Calu3 (cell line): ENCODE measurements at places on chromosomes 6 and 20. TPM values are rescaled to one million over a fixed set of nuclear protein-coding genes. Genes with fewer than 3 reads are reported as not detected.

The GABRR1 gene
- not detected in 2 replicates for total RNA-seq

The RFX6 gene
- not detected in 2 replicates for total RNA-seq

The ECT2L gene
- total RNA-seq = not detected in 2 replicates

The MCHR2 gene
- not detected in 2 replicates for total RNA-seq

The VSTM2L gene
- total RNA-seq = 0.71 and 2.8 TPM in 2 replicates

The FOXF2 gene
- total RNA-seq = 0.14 and 0.17 TPM in 2 replicates

The GGTLC1 gene
- not detected in 2 replicates for total RNA-seq

The BTNL2 gene
- total RNA-seq = not detected in 2 replicates

- H3K4me3 ChIP-seq = no peak overlapping the region
- no peak overlapping the region for H3K27ac ChIP-seq
- H3K4me1 ChIP-seq = no peaks in the 10 kb centered on the region
- H3K27me3 ChIP-seq = peaks cover 71% of the 10 kb centered on the region
Observed at GRCh38 chr6:168072261-168072660, 6.8 kb downstream of the FRMD1 start.

DNA sequence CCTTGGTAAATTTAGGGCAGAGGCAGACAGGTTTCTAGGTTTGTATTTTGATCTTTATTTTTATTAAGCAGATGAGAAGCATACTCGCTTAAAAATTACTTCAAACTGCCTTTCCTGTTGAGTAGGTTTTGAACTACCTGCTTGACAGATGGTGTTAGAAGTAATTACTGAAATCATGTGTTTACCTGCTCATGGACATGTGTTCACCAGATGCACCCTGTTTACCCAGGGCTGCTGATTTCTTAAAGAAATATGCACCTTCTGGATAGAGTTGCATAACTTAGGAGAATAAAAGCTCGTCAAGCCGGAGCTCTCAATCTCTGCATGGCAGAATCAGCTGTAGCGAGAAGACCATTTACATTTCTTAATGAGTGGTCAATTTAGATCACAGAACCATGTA is 165.1 kb downstream of the CDKAL1 start:
- no peaks in the 10 kb centered on the region for H3K36me3 ChIP-seq
- no peaks in the 10 kb centered on the region for H3K27me3 ChIP-seq
- peak overlapping the region; percentile 0 for H3K27ac ChIP-seq
- no peak overlapping the region for H3K4me3 ChIP-seq
- peaks cover 47% of the 10 kb centered on the region for H3K4me1 ChIP-seq

GRCh38 chr6:130574146-130574545 is 208.3 kb downstream of the TMEM200A start:
- H3K4me3 ChIP-seq = no peak overlapping the region
- peaks cover 31% of the 10 kb centered on the region for H3K27me3 ChIP-seq
- no peak overlapping the region for H3K27ac ChIP-seq
- DNase-seq = no peak

DNA sequence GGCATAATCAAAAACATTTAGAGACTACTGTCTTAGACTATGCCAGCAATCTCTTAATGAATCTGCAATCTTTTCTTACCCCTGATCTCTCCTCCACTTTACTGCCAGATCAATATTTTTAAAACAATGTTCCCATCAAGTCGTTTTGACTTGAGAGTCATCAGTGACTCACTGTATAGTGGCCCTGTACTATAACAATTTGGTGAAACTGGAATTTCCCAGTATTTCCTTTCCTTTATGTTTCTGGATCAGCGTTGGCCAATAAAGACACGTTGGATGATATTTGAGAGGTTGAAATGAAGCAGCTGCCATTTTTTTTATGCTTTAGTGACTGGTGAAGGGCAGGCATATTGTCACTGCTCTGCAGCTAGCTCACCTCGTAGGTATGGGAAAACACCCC is 10.1 kb upstream of the SMIM13 start:
- peaks cover 10% of the 10 kb centered on the region for H3K4me1 ChIP-seq
- H3K27ac ChIP-seq = no peak overlapping the region
- H3K27me3 ChIP-seq = no peaks in the 10 kb centered on the region
- H3K4me3 ChIP-seq = no peak overlapping the region

DNA sequence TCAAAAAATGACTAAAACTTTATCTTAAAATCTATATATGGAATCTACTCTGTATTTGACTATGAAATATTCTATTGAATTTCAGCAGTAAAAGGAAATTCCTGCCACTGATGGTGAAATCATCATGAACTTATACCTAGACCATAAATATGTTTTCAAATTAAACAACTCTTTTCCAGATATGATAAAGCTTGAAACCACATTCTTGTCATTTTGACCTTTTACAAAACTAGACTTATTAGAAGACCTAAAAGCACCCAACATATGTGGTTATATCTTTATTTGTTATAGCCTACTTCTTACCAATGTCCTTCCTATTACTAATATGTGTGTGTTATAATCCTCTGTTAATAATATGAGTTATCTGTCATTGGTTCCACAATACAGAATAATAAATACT is 35.3 kb downstream of the FRK start:
- H3K4me1 ChIP-seq = peaks cover 59% of the 10 kb centered on the region
- no peaks in the 10 kb centered on the region for H3K27me3 ChIP-seq
- H3K36me3 ChIP-seq = no peaks in the 10 kb centered on the region
- H3K4me3 ChIP-seq = no peak overlapping the region
- DNase-seq = no peak

- peak overlapping the region; percentile 4 for H3K27ac ChIP-seq
- H3K27me3 ChIP-seq = no peaks in the 10 kb centered on the region
- no peak overlapping the region for H3K4me3 ChIP-seq
- H3K36me3 ChIP-seq = peaks cover 16% of the 10 kb centered on the region
- no peaks in the 10 kb centered on the region for H3K4me1 ChIP-seq
Observed at GRCh38 chr6:24257282-24257681, 100.6 kb downstream of the DCDC2 start.

GRCh38 chr6:25927756-25928216 is 2.7 kb downstream of the SLC17A2 start:
- peaks cover 7% of the 10 kb centered on the region for H3K4me1 ChIP-seq
- H3K36me3 ChIP-seq = no peaks in the 10 kb centered on the region
- H3K27ac ChIP-seq = no peak overlapping the region
- no peak overlapping the region for H3K4me3 ChIP-seq

GRCh38 chr20:24603454-24603853 is 134.0 kb downstream of the SYNDIG1 start:
- H3K27ac ChIP-seq = no peak overlapping the region
- no peak overlapping the region for H3K4me3 ChIP-seq
- no peaks in the 10 kb centered on the region for H3K36me3 ChIP-seq
- no peaks in the 10 kb centered on the region for H3K4me1 ChIP-seq

- H3K4me1 ChIP-seq = peaks cover 8% of the 10 kb centered on the region
- H3K27me3 ChIP-seq = no peaks in the 10 kb centered on the region
- H3K4me3 ChIP-seq = peak overlapping the region; percentile 54
- H3K36me3 ChIP-seq = peaks cover 5% of the 10 kb centered on the region
- no peak overlapping the region for H3K27ac ChIP-seq
Observed at GRCh38 chr6:6749702-6750491, 161.4 kb downstream of the LY86 start.

- no peaks in the 10 kb centered on the region for H3K36me3 ChIP-seq
- no peaks in the 10 kb centered on the region for H3K4me1 ChIP-seq
- no peak overlapping the region for H3K27ac ChIP-seq
- no peaks in the 10 kb centered on the region for H3K27me3 ChIP-seq
- no peak overlapping the region for H3K4me3 ChIP-seq
Observed at GRCh38 chr6:155429321-155429893, 26.2 kb downstream of the NOX3 start.

GRCh38 chr6:114297135-114297534 is 45.7 kb downstream of the HS3ST5 start:
- H3K4me1 ChIP-seq = no peaks in the 10 kb centered on the region
- H3K4me3 ChIP-seq = no peak overlapping the region
- H3K27me3 ChIP-seq = no peaks in the 10 kb centered on the region
- H3K27ac ChIP-seq = no peak overlapping the region
- DNase-seq = no peak

GRCh38 chr6:132525866-132526265 is 12.2 kb upstream of the TAAR9 start:
- no peaks in the 10 kb centered on the region for H3K27me3 ChIP-seq
- no peaks in the 10 kb centered on the region for H3K4me1 ChIP-seq
- no peaks in the 10 kb centered on the region for H3K36me3 ChIP-seq

DNA sequence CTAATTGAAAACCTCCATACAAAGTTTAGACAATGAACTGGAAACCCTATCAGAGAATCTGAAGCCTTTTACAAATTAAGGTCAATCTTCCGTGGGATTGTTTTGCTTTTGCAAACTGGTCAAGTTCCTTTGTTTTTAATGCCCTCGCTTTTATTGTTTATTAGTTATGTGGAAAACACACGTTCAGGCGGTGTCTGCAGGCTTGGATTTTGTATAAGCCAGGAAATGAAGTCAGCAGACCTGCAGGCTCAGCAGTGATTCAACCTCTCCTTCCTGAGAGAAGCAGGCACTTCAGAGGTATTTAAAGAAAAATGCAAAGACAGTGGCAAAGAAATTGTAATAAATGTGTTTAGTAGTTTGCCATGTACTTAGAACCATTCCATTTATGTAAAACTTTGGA is 103.4 kb upstream of the PDE10A start:
- no peaks in the 10 kb centered on the region for H3K4me1 ChIP-seq
- no peak for DNase-seq
- no peaks in the 10 kb centered on the region for H3K27me3 ChIP-seq
- no peaks in the 10 kb centered on the region for H3K36me3 ChIP-seq
- H3K27ac ChIP-seq = no peak overlapping the region
- no peak overlapping the region for H3K4me3 ChIP-seq

DNA sequence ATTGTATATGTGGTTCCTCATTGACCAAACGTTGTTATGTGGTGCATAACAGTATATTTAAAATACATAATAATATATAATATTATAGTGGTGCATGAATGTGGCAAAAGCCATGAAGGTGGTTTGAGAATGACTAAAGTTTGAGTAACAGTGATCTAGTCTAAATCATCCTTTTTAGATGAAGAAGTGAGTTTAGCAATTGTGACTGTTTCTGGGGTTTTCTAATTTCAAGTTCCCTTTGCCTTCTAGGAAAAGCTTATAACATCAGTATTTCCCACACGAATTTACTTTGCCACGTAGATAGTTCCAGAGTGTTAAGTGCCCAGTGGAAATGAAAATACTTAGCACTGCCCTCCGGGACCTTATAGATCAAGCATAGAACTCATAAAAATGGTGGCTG is 40.9 kb downstream of the ARFGEF2 start:
- H3K27me3 ChIP-seq = no peaks in the 10 kb centered on the region
